Aorta (tissue), 5 donors: ENCODE measurements at places on chromosomes 2 and 18. TPM values are rescaled to one million over a fixed set of nuclear protein-coding genes. Genes with fewer than 3 reads are reported as not detected.

C2orf15 gene
- not detected for total RNA-seq

TTC39C gene
- total RNA-seq = 13.4 TPM

DNA sequence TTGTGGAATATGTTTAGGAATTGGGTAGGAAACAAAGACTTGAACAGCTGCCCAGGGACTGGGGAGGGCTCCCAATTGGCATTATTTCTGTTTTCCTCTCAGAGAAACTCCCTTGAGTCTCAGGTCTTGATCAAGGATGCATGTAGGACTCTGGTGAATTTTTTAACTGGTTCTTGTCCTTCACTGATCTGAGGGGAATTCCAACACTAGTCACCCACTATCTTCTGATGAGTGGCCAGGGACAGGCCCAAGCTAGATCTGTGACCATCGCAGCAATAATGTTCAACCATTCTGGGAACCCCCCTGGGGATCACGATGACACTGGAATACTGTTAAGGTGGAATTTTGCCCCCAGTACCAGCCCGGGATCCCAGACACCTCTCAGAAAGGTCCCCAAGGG is 132.0 kb downstream of the SH3BP4 start:
- DNase-seq = no peak

- no peak for DNase-seq
These were observed 5.4 kb downstream of the CCDC141 start for GRCh38 chr2:179044500-179044899.

DNA sequence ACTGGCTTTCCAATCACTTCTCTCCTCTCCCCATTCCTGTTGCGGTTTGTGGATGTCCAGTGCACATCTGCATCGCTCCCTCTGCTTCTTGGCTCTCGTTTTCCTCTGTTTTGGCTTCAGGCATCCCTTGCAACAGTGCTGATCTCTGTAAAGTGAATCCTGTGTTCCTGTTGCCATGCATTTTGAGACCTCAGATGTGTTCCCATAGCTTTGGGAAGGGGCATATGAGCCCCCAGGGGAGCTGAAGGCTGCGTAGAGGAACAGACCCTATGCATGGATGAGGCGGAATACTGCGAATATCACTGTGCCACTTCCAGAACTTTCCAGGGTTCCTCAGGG is 168.4 kb upstream of the HAAO start:
- no peak for DNase-seq
